ENCODE measurements at places on chromosomes 4 and X.
A peak's percentile ranks its signal among the peaks of the same experiment; 100 is the strongest.

- no peak for DNase-seq
Observed at GRCh38 chr4:153706519-153706918, 22.4 kb downstream of the TLR2 start.

DNA sequence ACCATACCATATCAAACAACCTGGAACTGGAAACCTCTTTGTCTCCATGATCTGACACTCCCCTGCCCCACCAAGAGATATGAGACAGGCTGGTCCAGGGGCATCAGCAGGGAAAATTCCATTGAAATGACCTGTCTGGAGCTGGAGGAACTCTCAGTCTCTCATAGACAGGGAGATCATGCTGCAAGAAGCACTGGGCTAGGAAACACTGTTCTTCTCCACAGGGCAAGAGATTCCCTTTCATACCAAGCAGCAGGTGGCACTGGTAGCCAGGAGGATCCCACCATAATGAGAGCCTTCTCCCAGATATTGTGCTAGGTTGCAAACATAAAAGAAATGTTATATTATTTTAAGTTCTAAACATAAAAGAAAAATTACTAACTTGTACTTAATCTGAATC is 14.5 kb upstream of the NALF2 start:
- DNase-seq, result no peak

GRCh38 chrX:44130189-44130588 is 157.0 kb upstream of the NDP start:
- DNase-seq, result no peak

- no peak for DNase-seq
Observed at GRCh38 chr4:70818173-70818855, 21.4 kb downstream of the GRSF1 start.

DNA sequence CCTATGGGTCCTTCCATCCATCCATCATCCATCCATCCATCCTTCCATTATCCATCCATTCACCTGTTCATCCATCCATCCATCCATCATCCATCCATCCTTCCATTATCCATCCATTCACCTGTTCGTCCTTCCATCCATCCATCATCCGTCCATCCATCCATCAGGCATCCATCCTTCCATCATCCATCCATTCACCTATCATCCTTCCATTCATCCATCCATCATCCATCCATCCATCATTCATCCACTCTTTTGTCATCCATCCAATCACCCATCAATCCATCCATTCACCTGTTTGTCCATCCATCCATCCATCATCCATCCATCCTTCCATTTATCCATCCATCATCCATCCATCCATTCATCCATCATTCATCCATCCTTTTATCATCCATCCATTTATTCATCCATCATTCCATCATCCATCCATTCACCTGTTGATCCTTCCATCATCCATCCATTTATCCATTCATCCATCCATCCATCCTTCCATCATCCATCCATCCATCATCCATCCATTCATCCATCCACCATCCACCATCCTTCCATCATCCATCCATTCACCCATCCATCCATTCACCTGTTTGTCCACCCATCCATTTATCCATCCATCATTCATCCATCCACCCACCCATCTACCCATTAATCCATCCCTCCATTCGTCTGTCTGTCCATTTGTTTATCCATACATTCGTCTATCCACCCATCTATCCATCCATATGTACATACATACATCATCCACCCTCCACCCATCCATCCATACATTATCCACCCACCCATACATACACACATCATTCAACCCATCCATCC is 34.8 kb downstream of the SH3TC1 start:
- DNase-seq, result no peak

GRCh38 chrX:137574784-137575293 is 8.9 kb downstream of the ZIC3 start:
- DNase-seq, result no peak

DNA sequence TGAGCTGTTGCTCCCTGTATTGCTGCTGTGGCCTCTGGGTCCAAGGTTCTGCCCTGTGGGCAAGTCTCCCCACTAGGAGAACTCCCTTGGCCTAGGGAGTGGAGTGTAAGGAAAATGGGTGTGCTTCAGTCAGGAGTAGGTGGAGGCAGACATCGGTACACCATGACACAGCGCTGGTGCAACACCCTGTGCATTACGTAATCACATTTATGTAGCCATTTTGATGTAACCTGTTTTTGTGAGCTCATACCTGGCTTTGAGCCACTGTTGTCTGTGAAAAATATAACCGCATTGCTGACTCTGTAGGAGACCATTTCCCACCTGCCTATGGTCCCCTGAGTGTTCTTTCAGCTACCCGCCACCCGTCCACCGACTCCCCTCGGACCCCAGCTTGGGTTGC is 700.5 kb upstream of the AGA start:
- DNase-seq, result no peak

DNA sequence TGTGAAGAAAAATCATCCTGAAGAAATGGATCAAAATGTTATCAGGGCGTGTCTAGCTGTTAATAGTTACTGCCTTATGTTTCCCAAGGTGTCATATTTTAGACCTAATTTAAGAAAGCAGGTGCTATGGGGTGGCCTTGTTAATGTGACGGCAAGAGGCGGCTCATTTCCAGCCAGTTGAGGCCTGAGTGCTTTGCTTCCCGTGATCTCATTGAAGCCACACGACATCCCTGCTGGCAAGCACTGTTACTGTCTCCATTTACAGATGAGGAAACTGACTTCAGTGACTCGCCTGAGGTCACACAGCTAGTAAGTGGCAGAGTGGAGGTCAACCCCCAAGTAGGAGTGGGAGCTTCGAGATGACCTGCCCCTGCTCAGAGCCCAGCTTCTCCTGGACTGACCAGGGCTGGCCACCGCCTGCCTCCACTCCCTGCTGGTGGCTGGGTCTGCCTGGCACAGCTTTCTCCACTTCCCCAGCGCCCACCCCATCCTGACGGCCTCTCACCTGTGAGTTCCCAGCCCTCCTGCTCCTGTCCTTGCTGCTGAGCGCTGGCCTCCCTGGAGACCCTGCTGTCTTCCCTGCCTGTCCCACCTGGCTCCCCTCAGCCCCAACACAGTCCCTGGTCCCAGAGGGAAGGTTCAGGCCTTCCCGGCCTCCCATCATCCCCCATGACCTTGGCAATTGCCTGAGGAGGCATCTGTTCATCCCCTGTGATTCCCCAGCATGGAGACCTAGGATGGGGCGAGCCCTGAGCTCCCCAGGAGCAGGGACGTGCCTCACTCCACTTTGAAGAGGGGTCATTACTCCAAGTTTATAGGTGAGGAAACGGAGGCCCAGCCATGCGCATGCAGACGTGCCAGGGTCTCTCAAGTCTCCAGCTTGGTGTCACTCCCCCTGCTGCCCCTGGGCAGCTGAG is 47.7 kb upstream of the SORCS2 start:
- DNase-seq, result no peak

DNA sequence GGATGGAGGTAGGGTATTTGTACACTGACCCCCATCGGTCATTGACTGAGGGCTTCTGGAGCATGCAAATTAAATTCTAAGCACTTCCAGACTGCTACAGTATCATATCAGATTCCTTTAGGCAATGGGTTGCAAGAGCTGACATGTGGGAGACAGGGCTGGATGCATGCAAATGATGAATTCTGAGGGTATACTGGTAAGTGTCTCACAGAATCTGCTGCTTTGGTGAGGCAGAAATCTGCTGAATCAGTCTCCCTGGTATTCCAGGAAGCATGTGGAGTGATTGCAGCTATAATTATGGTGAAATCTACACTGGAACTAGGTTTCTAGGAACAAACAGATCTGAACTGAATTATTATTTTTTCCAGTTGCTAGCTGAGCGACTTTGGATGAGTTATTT is 684.9 kb upstream of the MAGEB2 start:
- no peak for DNase-seq

GRCh38 chrX:155046129-155046810 is 19.6 kb downstream of the FUNDC2 start:
- DNase-seq, result no peak

GRCh38 chrX:114162068-114162735 is 421.7 kb upstream of the HTR2C start:
- DNase-seq, result no peak

DNA sequence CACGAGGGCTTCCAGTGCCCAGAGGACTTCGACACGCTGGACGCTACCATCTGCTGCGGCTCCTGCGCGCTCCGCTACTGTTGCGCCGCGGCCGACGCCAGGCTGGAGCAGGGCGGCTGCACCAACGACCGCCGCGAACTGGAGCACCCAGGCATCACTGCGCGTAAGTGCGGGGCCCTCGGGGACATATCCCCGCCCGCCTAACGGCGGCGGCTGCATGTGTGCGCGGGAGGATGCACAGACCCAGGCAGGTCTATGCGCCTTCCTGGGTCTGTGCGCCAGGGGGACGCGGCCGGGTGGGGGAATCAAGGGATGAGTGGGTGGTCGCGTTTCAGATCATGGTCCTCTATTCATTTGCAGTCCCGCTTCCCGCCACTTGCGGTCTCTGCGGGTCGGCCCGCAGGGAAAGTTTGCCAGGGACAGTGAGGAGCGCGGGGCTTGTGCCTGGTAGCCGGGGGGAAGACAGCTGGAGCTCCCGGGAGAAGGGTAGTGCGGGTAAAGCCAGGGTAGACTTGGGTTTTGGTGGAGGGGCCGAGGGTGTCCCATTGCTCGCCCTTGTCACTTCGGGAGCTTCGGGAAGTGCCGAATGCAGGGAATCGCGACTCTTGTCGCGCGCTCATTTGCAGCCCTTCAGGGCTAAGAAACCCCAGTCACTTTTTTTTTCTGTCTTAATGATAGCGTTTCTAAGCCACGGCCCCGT is 1.0 kb downstream of the SHISA3 start:
- peak; percentile 71 for DNase-seq

GRCh38 chrX:101257448-101258258 is 33.5 kb downstream of the TAF7L start:
- DNase-seq, result no peak

DNA sequence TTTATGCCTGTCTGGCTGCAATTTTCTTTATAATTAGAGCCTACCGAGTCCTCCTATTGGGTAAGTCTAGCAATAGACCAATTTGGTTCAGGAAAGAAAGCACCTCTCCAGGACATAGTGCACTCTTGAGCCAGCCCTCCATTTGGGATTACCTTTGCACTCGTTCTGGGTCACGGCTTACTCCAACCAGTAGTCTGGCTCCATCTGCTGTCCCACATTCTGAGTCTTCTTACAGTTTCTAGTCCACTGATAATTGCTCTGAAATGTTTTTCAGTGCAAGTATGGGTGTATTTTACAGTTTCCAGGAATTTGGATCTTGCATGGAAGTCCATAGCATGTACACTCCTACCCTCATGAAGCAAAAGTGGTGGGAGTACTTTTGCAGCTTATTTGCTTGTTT is 34.8 kb upstream of the USP51 start:
- DNase-seq, result no peak

DNA sequence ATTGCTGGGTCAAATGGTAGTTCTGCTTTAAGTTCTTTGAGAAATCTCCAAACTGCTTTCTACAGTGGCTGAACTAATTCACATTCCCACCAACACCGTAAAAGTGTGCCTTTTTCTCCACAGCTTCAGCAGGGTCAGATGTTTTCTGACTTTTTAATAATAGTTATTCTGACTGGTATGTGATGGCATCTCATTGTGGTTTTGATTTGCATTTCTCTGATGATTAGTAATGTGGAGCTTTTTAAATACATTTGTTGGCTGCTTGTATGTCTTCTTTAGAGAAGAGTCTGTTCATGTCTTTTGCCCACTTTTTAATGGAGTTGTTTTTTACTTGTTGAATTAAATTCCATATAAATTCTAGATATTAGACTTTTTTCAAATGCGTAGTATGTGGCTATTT is 257.5 kb upstream of the ANKRD50 start:
- no peak for DNase-seq

GRCh38 chrX:153214934-153215333 is 35.9 kb downstream of the MAGEA1 start:
- no peak for DNase-seq

- DNase-seq, result no peak
Observed at GRCh38 chrX:96997196-96997595, 113.5 kb downstream of the RPA4 start.

DNA sequence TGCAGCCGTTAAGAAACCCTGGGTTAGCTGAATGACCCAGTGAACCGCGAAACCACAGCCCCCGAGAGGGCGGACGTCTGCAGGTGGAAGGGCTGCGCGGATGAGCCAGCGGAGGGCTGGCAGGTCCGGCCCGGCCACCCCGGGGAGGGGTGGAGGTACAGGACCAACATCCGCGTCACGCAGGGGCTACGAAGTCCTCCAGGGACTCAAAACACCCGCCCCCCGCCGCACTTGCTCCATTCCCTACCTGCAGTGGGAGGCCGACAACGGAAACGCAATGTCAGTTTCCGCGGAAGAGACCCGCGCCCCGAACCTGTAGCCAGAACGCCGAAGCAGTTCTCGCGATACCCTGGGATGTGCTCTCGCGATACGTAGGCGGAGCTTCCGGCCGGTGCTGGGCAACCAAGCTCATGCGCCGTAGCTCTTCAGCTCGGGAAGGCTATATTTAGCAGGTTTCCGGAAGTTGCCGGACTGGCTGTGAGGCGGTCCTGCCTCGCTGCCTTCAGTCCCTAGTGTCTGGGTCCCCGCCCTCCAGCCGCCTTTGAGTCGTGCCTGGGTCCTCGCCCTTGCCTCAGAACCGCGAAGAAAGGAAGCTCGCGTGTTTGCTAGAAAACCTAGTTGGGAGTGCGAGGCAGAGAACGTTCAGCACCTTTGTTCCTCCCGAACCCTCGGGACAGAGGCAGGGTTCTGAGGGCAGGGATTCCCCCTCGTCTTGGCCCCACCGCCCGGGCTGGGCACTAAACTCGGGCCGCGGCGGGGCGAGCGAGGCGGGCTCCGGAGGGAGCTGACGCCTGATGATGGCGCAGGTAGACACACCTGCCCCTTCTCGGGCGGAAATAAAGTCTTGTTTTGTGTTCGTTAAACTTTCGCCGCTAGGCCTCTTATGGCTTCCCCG is at the start of the genes OFD1 and TRAPPC2:
TSS of gene OFD1 (plus strand) at position 471 of the 895 bp plus-strand sequence. CDS start at position 795, 324 bp downstream.
TSS of gene TRAPPC2 (minus strand) at position 343 of the 895 bp plus-strand sequence. CDS start 14,657 bp downstream, outside the sequence.
- peak; percentile 94 for DNase-seq

DNA sequence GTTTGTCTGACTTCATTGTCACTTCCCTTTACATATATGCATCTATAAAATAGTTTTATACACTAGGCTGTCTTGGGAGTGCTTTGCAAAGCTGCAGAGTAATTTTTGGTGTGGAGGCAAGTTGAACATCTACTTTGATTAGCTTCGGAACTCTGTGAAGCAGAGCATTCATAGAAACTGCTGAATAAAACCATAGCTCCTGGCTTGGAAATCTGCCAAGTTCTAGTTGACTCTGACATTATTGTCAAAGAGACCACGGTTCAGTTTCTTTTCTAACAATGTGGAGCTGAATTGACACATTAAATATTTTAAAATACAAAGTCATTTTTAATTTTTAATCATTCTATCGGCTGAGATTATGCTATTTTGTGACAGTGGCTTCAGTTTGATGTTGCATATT is 335.0 kb downstream of the BMPR1B start:
- peak; percentile 11 for DNase-seq

DNA sequence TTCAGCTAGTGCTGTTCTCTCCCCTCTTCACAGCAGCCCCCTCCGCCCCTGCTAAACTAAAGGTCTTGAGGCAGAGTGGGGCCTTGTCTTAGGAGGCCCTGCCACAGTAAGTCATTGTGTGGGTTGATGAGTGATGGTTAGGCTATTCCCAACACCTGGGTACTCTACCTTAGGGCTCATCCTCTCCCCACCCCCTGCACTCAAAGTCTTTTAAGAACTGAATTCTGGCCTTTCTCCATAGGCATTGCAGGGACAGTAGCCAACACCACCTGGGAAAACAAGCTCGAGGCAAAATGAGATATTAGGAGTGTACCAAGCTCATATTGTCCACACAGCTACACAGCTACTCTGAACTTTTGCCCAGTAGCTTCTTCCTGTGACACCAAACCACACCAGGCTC is 42.5 kb downstream of the RAB40AL start:
- DNase-seq, result no peak
